Fibroblast of the aortic adventitia (primary cell): ENCODE measurements at places on chromosomes 7 and 10.
A peak's percentile ranks its signal among the peaks of the same experiment; 100 is the strongest.

- DNase-seq: peak; percentile 21
These were observed 700.4 kb downstream of the KCNMA1 start for GRCh38 chr10:76937181-76937600.

GRCh38 chr10:116732573-116732972, 9.8 kb downstream of the HSPA12A start:
- DNase-seq: peak; percentile 54

DNA sequence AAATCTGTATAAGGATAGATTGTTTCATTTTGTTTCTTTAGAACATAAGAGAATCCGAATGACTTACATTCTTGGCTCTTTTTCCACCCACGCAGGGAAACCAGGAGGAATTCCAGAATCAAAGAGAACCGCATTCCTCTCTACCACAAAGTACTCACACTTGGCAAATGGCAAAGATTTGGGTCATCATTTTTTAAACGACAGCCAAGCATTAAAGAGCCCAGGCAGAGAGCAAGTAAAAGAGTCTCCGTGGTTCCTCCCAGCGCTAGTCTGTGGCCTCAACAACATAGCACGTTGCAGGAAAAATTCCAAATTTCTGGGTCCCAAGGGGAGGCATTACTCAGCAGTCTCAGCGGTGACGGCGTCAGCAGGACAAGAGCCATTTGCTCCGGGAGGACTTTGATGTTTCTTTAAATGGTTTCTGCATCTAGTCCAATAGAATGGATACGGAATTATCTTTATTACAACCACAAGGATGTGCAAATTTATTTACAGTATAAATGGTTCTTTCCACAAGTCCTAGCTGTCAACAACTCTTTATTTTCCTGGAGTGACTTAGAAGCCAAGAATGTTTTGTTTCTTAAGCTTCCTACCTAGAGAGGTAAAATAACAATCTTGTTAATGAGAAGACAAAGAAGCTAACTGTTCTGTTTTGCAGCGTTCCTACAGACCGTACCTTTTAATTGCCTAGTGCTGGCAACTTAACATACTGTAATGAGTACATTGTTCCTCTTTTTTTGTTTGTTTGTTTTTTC, 232.5 kb downstream of the SKIDA1 start:
- DNase-seq: peak; percentile 99

GRCh38 chr7:39647816-39648215, 24.4 kb downstream of the RALA start:
- DNase-seq: no peak

DNA sequence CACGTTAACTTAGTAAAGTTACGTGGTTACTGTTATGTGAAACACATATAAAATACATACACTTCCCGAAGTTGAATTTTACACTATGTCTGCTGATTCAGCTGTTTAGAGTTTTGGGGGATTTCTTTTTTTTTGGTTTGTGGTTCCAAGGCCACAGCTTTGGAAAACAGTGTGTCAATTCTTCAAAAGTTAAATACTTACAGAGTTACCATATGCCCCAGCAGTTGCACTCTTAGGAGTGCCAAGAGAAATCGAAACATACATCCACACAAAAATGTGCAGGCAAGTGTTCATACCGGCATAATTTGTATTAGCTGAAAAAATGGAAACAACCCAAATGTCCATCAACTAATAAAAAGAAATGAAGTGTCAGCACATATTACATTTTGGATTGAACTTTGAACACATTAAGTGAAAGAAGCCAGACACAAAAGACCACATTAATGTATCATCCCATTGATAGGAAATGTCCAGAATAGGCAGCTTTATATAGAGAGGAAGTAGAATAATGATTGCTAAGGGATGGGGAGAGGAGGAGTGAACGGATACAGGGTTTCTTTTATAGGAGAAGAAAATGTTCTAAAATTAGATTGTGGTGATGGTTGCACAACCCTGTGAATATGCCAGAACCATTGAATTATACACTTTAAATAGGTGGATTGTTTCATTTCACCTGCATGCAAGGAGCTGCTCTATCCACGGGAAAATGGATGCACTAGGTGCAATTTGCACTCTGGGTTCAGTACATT, 17.6 kb downstream of the APBB1IP start:
- DNase-seq: no peak

GRCh38 chr7:33040803-33041516, 21.6 kb downstream of the NT5C3A start:
- peak; percentile 61 for DNase-seq

- peak; percentile 86 for DNase-seq
These were observed 15.8 kb downstream of the ECHDC3 start for GRCh38 chr10:11757821-11758463.

GRCh38 chr10:116272440-116273283, at the start of gene GFRA1:
TSS of gene GFRA1 (minus strand) at chr10:116273206. CDS start at chr10:116272029, 1,177 bp downstream.
- DNase-seq: no peak

DNA sequence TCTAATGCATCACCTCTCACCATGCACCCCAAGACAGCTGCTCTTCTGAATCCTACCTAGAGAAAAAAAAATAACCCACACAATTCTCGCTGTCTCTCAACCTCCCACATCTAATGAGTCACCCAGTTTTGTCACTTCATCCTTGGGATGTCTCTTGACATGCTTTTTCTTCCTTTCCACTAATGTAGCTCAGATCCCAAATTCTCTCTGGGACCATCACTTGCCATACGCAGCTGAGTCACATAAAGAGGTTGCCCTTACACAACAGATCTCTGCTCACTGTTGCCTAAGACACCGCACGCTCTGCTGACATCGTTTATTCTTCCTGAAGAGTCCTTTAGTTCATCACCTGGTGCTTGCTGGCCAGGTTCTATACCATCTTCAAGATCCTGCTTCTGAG, 606.0 kb upstream of the GALNT17 start:
- DNase-seq: no peak
